ENCODE measurements at places on chromosomes 7 and 10. TPM values are rescaled to one million over a fixed set of nuclear protein-coding genes. Genes with fewer than 3 reads are reported as not detected.

Gene RAB11FIP2
- 4.4 TPM for total RNA-seq

DNA sequence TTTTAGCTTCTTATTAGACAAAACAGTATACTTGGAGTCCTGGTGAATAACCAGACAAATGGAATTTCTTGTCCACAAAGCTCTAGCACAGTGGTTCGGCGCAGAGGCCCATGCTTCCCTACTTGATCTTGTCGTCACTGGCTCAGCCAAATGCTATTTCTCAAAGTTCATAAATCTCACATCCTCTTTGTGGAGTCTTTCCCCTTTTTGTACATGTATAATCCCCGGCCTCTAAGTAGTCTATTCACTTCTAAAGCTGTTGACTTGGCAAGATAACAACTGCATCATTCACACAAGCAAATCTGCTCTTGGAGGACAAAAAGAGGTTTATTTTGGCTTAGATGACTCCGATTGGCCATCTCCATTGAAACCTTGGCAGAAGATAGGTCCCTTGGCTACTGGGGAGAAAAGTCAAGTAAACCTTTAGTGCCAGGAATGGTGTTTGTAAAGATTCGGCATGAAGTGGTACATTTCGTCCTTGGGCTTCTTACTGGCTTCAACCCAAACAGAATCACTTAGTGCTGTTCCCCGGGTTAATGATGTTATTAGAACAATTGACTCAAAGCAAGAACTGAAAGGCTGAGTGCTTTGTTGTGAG, 5.1 kb upstream of the AKR1E2 start:
- DNase-seq: no peak

- DNase-seq: peak; percentile 70
These were observed 217.6 kb downstream of the MLLT10 start for GRCh38 chr10:21751341-21752310.

Gene NPTX2
- not detected for total RNA-seq

GRCh38 chr7:114310345-114311110, 104.1 kb upstream of the FOXP2 start:
- no peak for DNase-seq

GRCh38 chr7:27171325-27171636, 2.8 kb downstream of the HOXA10 start:
- DNase-seq: peak; percentile 63

DNA sequence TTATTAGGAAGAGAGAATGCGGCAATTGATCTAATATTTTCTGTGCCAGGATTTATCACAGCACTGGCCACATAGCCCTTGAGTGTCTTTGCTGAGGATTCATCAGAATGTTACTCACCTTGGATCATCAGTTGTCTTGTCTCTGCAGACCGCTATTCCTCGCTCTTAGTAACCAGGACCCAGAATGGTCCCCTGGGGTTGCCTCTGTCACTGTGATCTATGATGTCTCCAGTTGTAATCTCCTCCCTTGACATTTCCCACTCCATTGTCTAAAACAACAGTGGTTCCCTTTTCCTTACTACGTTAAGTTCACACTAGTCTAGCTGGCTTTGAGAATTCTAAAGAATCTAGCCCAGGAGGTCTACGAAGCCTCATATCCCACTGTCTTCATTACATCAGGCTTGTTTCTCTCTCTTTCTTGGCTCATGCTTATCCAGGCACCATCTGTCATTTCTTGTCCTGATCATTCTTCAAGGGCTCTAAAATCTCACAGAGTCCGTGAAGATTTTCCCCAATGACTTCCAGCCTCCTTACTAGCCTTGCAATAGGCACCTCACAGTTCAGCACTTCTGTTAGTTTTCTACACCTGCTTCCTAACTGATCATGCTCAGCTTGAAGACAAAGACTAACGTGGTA, 125.8 kb downstream of the CUBN start:
- DNase-seq: no peak

DNA sequence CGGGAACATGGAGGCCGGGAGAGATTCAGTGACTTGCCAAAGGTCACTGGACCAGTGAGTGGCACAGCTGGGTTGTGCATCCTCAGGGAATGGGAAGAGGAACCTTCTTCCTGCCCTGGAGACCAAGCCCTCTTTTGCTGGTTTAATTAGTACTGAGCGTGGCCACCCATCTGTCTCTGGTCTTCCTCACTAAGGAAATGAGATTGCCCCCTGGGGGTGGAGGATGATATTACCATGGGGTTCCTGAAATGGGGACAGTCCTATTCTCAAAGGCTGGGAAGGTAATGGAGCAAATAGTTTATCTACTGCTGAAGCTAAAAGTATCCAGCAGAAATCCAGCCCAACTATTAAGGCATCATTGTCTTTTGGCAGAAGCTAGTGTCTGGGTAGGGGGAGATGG, 98.6 kb upstream of the FGFR2 start:
- DNase-seq: peak; percentile 34

- peak; percentile 31 for DNase-seq
These were observed 11.4 kb upstream of the ARHGAP12 start for GRCh38 chr10:31939797-31940708.

GRCh38 chr7:155425887-155426286, 32.0 kb upstream of the EN2 start:
- DNase-seq: no peak

DNA sequence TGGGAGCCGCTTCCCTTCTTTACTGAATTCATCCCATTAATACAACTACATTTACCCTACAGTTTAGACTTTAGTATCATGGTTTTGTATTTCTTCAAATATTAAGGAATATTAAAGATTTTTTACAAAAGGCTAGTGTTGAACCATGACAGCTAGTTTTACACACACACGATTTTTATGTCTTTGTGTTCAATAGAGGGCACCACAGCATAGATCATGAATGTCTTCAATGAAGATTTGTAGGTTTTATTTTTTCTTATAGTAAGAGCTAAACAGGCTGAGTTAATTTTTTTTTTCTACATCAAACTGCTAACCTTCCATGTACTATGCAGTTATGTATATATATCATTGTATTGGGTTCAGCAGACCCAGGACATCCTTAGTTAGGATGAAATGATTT, 76.9 kb downstream of the SNX10 start:
- peak; percentile 52 for DNase-seq

- no peak for DNase-seq
These were observed 4.0 kb upstream of the NKX2-3 start for GRCh38 chr10:99528494-99529441.

DNA sequence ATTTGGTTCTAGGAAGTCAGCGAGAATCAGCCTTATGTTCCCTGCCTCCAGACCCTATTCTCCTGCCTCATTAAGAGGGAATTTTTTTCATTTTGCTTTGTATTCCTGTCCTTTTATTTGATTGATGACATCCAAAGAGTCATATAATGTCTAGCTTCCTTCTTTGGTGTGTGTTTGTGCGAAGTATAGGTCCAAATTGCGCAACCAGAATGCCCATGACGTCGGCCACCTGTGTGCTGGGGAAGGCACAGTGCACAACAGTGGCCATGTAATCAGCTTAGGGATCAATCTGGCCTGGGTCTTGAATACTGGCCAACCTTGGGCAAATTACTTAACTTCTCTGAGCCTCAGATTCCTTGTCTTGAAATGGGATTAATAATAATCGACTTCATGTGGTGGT, 206.2 kb downstream of the VTI1A start:
- no peak for DNase-seq

- no peak for DNase-seq
These were observed 230.4 kb downstream of the TNS3 start for GRCh38 chr7:47351233-47352154.

DNA sequence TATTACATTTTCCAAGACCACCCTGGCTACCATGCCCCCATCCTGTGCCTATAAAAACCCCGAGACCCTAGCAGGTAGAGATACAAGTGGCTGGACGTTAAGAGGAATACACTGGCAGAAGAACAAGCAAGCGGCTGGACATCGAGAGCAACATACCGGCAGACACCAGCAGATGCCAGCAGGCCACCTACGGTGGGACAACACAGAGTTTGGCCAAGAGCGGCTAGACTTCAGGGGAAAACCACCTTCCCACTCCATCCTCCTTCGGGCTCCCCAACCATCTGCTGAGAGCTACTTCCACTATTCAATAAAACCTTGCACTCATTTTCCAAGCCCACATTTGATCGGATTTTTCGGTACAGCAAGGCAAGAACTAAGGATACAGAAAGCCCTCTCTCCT, 70.3 kb downstream of the ORC5 start:
- DNase-seq: no peak

DNA sequence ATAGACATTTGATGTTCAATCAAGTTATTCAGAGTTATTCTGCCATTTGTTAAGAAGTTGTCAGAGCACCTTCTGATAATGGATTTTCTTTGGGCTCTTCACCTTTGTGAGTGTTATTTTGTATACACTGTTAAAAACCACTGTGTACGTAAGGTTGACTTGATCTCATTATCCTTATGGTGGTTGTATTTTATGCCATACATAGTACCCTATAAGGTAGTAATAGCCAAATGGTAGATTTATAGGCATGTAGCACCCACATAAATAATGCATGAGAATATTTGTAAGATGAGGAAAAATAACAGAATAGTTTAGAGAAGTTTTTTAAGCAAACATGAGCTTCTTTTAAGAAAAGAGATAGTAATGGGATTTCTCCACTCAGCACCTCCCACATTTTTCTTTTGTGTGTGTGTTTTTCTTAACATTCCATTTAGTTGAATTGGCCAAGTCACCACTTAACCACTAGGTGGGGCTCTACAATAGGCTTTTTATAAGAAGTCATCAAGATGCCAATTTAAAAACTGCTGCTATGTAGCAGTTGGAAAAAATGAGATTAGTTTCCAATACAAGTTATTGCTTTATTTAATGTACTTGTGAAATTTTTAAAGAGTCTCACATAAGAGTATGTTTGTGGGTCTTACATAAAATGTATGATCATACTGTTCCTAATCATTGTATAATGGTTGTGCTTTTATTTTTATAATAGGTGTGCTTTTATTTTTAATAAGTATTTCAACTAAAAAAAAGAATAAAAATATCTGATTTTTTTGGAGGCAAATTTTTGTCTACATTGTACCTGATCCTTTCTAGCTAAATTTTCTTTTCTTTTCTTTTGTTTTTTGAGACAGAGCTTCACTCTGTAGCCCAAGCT, 41.1 kb upstream of the STMP1 start:
- DNase-seq: peak; percentile 89

GRCh38 chr7:25289518-25289917, 61.2 kb upstream of the NPVF start:
- no peak for DNase-seq

- DNase-seq: no peak
These were observed 639.3 kb upstream of the GALNT17 start for GRCh38 chr7:70492625-70493024.

Gene MMP21
- total RNA-seq: not detected

GRCh38 chr10:70331486-70332268, 47.9 kb upstream of the NPFFR1 start:
- peak; percentile 99 for DNase-seq

DNA sequence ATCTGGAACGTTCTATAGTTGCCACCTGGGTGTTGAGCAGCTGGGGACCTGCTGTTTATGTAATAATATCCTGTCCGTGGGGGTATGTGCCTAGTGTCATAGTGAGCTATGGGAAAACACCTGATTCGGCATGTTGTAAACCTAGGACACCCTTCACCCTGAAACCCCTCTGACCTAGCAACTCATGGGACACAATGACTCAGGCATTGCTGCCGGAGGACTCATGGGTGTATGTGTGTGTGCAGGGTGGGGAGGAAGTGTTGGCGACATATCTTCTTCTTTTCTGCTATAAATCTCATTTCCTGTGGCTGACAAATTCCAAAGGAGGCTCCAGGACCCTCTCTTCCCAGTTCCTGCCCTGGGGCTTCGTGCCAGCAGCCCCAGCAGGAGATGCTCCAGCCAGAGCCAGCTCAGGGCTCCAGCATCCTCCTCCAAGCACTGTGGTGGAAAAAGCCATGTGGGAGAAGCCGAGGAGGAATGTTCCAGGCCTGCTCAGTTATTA, 77.0 kb upstream of the PODXL start:
- DNase-seq: peak; percentile 86

DNA sequence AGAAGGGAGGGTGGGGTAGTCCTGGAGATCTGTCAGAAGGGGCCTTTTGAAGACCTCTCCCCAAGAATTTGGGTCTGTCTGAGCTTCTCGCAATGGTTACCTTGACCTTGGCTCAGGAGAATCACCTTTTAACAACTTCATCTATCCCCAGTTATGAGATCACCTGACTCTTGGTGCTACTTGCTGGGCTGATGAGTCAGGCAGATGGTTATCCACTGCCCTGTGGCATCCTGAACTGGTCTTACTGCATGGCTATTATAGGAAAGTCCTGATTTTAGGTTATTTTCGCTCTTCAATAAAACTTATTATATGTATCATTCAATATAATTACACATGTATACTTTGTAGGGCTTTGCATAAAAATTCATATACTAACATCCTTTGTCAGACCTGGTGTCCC, 274.7 kb downstream of the GFRA1 start:
- no peak for DNase-seq

GRCh38 chr7:4765776-4766490, 9.5 kb upstream of the AP5Z1 start:
- DNase-seq: no peak

GRCh38 chr7:148348466-148348865, 242.1 kb upstream of the C7orf33 start:
- DNase-seq: no peak

GRCh38 chr10:109450702-109451101, 472.6 kb downstream of the XPNPEP1 start:
- DNase-seq: no peak

DNA sequence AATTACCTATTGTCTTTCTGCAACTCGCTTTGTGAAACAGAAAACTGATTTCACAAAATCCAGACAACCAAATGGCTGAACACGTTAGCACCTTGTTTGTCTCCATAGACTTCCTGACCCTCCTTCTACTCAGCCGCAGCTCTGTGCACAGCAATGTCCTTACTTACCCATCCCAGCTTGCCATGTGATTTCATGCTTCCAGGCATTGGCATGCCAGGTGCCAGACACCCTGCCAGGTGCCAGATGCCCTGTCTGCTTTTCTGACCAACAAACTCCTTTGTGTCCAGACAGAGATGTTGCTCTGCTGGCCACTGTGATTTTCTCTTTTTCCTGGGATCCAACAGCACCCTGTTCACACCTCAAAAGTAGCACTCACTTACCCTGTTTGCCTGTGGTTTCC, 16.1 kb upstream of the FAM170B start:
- no peak for DNase-seq

Gene TAS2R3
- total RNA-seq: not detected

- DNase-seq: no peak
These were observed 633.4 kb downstream of the PARD3 start for GRCh38 chr10:34181553-34182300.

Gene PON1
- not detected for total RNA-seq

DNA sequence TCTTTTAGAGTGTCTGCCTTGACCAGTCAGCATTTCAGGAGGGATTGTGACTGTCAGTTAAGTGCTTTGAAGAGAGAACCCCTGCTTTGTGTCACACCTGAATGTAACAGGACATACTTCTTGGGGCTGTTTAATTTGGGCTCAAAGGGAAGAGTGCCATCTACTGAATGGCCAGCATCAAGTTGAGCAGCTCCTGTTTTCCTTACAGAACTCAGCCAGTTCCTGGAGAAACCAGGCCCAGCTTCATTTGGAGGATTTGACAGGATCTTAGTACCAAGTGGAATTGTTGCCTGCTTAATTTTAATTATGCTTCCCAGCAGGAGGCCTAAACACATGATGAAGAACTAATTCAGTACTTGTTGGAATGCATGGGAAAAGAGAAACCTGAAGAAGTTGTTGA, 8.3 kb downstream of the ADD3 start:
- peak; percentile 19 for DNase-seq

Gene CPN1
- not detected for total RNA-seq
